Heart right ventricle (tissue), 16 donors: ENCODE measurements at places on chromosomes 11 and 22. TPM values are rescaled to one million over a fixed set of nuclear protein-coding genes. Genes with fewer than 3 reads are reported as not detected.

The DGCR6L gene
- 41.4 TPM for total RNA-seq

The HDHD5 gene
- 49.6 TPM for total RNA-seq

The TNNI2 gene
- 0.55 TPM for total RNA-seq

The KCNK4 gene
- not detected for total RNA-seq

The TECTA gene
- 1.7 TPM for total RNA-seq

The C11orf21 gene
- 44.0 TPM for total RNA-seq

The MYO7A gene
- total RNA-seq = 2.8 TPM

The ISX gene
- not detected for total RNA-seq

The OMP gene
- not detected for total RNA-seq

The NR1H3 gene
- total RNA-seq = 13.4 TPM

The SLN gene
- 1.6 TPM for total RNA-seq

The RNF215 gene
- 6.1 TPM for total RNA-seq

The SPTBN2 gene
- total RNA-seq = 0.62 TPM

The MIAT gene
- total RNA-seq = 0.47 TPM

The YAP1 gene
- 56.5 TPM for total RNA-seq

The OPCML gene
- 0.07 TPM for total RNA-seq

The LRRC51 gene
- total RNA-seq = 3.8 TPM

The OR52N4 gene
- total RNA-seq = not detected

The ADM2 gene
- 0.53 TPM for total RNA-seq

The IL17REL gene
- not detected for total RNA-seq

The TRIM77 gene
- total RNA-seq = not detected

The KRTAP5-10 gene
- total RNA-seq = not detected

The VEGFB gene
- total RNA-seq = 271 TPM

The MS4A15 gene
- not detected for total RNA-seq

The CCND1 gene
- total RNA-seq = 193 TPM

The LGALS1 gene
- total RNA-seq = 670 TPM

The CLCF1 gene
- 0.31 TPM for total RNA-seq

The HBG2 gene
- 0.41 TPM for total RNA-seq

The MTMR2 gene
- total RNA-seq = 20.2 TPM

The SHISAL1 gene
- 0.35 TPM for total RNA-seq

The RAC2 gene
- 37.1 TPM for total RNA-seq

The RAB38 gene
- 1.2 TPM for total RNA-seq

The PGA5 gene
- not detected for total RNA-seq

The PHLDA2 gene
- 2.8 TPM for total RNA-seq

The MS4A6E gene
- not detected for total RNA-seq

The SCGB1C1 gene
- total RNA-seq = not detected

The DDX6 gene
- 139 TPM for total RNA-seq

The OR4D5 gene
- total RNA-seq = not detected

The TBX10 gene
- not detected for total RNA-seq

The GGTLC2 gene
- not detected for total RNA-seq

The FXYD6 gene
- total RNA-seq = 25.0 TPM

The GRK3 gene
- total RNA-seq = 3.4 TPM
